ENCODE measurements at places on chromosomes 7 and 10.

- no peak for DNase-seq
Measured at GRCh38 chr10:70462349-70462984, 16.1 kb upstream of the PALD1 start.

DNA sequence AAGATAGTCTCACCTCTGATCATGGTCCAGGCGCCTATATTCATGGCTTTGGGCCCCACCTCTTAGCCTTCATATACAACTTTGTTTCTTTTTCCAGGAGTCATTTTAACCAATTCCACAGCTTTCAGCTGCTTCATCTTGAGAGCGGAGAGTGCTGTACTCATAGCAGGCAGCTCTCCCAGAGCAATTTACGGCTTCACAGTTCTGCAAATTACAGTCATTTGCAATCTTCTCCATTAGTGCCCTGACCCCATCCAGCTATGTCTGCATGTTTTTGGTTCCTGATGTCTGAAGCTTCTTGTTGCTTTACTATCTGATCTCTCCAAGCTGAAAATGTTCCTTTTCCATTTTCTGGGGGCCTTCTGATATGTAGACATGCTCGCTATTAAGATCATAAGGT, 18.0 kb upstream of the MEST start:
- DNase-seq = no peak

DNA sequence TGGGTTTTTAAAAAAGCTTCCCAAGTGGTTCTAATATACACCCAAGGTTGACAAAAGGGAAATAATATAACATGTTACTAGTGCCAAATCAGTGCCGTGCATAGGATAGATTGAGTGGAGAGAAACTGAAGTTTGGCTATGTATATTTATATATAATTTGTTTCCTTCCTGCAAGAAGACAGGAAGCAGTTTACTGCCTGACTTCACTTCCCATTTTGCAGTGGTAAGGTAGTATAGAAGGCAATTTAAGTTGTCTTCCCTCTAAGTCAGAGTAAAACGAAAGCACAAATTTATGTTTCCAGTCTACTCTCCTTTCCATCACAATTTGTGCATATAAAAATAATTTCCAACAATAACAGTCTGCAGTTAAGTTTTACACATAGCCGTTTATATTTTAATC, 3.4 kb upstream of the HYCC1 start:
- no peak for DNase-seq

DNA sequence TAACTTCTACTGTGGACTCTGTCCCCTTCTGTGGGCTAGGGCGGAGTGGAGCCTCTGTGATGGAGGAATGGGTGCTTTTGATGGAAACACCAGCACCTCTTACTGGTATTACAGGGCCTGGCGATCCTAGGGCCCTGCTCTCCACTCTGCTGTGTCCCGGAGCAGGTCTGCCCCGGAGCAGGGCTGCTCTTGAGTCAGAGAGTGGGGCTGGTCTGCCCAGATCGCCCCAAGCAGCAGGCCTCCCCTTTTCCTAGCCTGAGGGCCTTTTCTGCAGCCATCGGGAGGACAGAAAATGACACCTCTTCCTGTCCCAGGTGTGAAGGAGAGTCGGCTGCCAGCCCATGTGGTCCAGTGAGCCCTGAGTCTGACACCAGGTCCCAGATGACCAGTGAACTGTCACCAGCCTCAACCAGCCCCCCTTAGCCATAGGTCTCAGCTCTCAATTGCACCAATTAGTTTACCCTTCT, 1.4 kb downstream of the ZNF282 start:
- peak; percentile 16 for DNase-seq

GRCh38 chr7:96174812-96175211, 147.1 kb downstream of the SLC25A13 start:
- DNase-seq = no peak

DNA sequence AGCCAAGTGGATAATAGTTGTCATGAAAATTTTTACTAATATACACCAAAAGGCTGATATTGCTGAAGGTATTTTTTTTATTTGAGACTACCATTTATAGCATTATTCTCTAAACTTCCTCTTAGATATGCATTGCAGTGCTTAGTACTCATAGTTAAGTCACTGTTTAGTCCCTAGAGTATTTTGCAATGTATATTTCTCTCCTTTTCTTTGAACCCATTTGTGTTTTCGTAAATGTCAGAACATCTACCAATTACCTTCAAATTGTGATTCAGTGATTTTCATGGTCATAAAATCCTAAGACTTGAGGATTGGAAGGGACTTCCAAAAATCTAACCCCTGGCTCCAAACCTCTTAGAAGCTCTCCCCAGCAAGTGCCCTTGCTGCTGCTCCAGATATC, 21.5 kb upstream of the CYP26C1 start:
- no peak for DNase-seq

DNA sequence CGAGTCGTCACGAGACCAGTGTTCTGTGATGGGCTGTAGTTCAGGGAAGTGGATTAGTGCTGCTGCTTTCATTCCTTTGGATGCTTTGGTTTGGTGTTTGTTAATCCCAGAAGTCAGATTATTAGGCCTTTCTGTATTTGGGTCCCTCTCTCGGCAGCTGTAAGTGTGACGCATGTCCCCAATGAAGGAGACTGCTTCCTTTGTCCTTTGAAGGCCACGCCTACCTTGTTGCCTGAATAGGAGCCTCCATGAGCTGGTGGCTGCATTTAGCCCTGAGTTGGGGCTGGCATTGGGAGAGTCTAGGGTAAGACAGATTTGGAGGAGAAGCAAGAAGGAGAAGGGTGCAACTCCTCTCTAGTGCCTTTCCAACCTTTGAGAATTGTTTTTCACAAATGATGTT, 34.5 kb downstream of the DOCK1 start:
- DNase-seq = no peak

GRCh38 chr7:28627263-28627653, 214.9 kb downstream of the CREB5 start:
- no peak for DNase-seq

DNA sequence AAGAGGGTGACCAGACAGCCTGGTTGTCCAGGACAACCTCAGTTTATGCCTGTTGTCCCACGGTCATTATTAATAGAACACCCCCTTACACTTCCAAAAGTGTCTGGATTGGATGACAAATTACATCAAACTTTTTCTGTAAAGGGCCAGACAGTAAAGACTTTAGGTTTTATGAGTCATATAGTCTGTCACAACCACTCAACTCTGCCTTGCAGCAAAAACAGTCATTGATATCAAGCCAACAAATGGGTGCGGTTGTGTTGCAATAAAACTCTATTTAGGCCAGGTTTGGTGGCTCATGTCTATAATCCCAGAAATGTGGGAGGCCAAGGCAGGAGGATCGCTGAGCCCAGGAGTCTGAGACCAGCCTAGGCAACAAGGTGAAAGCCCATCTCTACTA, 66.7 kb upstream of the ATP6V0A4 start:
- no peak for DNase-seq

DNA sequence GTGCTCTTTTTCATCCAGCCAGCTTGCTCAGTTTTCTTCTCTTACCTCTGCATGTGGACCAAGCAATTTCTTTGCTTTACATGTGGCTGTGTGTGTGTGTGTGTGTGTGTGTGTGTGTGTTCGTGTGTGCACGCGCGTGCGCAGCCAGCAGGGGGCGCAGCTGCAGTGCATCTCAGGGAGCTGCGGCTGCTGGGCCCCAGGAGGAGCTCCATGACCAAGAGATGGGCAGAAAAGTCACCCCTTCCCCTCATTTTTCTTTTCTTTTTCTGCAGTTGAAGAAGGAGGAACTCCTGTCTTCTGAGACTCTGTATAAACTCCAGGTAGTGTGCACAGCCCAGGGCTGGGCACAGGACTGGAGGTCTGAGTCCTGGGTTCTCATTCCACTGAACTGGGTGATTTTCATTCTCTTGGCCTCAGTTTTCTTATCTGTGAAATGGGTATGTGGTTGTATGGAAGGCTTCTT, 41.8 kb downstream of the BLNK start:
- DNase-seq = peak; percentile 80

GRCh38 chr10:109939315-109939961, 16.1 kb upstream of the XPNPEP1 start:
- DNase-seq = no peak

DNA sequence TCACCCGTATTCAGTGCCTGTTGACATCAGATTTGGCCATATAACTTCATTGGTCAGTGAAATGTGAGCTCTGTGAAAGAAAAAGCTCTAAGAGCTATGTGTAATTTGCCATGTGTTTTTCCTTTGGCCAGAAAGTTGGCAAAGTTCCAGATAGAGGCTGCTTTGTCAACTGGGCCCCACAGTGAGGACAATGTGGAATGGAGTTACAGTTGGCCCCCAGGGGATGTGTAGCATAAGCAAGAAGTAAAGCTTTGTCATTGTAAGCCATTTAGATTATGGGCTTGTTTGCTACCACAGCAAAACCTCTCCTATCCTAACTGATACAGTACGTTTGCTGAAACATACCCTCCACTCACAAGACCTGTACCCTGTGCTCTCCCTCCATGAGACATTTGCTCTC, 119.1 kb upstream of the HABP2 start:
- no peak for DNase-seq

GRCh38 chr10:132850896-132851295, 64.9 kb upstream of the NKX6-2 start:
- no peak for DNase-seq

GRCh38 chr7:27410812-27411544, 168.4 kb downstream of the EVX1 start:
- no peak for DNase-seq

- no peak for DNase-seq
Measured at GRCh38 chr10:88386821-88387773, 196.0 kb downstream of the RNLS start.

GRCh38 chr10:11274452-11274851, 256.8 kb downstream of the CELF2 start:
- no peak for DNase-seq

GRCh38 chr7:145817687-145818086, 298.9 kb upstream of the CNTNAP2 start:
- no peak for DNase-seq

GRCh38 chr7:157272351-157273207, 64.2 kb upstream of the DNAJB6 start:
- no peak for DNase-seq

DNA sequence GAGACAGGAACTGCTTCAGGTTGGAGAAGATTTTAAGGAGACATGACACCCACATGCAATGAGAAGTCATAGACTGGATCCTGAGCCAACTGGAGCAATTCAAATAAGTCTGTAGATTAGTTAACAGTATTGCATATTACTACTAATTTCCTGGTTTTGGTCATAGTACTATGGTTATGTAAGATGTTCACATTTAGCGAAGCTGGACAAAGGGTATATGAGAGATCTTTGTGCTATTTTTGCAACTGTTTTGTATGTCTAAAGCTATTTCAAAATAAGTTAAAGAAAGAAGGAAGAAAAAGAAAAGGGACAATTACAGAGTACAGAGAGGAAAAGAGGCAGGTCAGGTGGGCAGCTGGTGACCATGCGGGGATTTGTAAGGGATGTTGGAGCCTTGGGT, 116.5 kb upstream of the SVIL start:
- DNase-seq = no peak

DNA sequence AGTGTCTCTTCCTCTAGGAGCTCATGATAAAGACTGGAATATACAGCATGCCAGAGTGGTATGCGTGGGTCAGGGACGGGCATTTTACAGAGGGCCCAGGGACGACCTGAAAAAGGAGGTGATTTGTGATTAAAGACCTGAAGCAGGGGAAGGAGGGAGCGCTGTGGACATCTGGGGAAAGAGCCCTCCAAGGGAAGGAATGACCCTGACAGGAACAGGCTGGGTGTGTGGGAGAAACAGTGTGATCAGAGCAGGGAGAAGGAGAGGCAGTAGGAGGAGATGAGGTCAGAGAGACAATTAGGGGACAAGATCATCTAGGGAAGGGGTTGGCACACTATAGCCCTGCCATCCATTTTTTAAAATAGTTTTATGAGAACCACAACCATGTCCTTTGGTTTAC, 3.4 kb upstream of the RASSF4 start:
- no peak for DNase-seq

- DNase-seq = no peak
Measured at GRCh38 chr10:116669080-116669479, 48.3 kb downstream of the PNLIPRP2 start.

GRCh38 chr7:3893151-3893788, 592.2 kb downstream of the SDK1 start:
- no peak for DNase-seq

GRCh38 chr7:22697876-22698606, 29.0 kb upstream of the IL6 start:
- DNase-seq = no peak

- DNase-seq = no peak
Measured at GRCh38 chr10:74024600-74024999, 26.7 kb downstream of the VCL start.

DNA sequence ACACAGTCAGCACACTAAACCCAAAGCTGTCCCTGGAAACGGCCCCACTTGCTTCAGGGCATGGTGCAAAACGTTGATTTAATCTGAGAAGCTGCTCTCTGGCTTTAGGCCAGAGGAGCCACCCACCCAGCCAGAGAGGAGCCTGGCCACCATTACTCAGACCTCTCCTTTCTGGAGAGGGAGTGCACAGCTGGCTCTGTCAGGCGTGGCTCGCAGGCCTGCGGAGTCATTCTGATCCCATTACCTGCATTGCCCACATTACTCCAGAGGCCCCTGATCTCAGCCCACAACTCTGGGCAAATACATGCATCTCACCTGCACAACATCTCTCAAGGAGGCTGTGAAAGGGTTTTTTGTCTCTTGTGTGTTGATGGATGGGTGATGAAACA, 370.0 kb upstream of the IGFBP3 start:
- DNase-seq = no peak

DNA sequence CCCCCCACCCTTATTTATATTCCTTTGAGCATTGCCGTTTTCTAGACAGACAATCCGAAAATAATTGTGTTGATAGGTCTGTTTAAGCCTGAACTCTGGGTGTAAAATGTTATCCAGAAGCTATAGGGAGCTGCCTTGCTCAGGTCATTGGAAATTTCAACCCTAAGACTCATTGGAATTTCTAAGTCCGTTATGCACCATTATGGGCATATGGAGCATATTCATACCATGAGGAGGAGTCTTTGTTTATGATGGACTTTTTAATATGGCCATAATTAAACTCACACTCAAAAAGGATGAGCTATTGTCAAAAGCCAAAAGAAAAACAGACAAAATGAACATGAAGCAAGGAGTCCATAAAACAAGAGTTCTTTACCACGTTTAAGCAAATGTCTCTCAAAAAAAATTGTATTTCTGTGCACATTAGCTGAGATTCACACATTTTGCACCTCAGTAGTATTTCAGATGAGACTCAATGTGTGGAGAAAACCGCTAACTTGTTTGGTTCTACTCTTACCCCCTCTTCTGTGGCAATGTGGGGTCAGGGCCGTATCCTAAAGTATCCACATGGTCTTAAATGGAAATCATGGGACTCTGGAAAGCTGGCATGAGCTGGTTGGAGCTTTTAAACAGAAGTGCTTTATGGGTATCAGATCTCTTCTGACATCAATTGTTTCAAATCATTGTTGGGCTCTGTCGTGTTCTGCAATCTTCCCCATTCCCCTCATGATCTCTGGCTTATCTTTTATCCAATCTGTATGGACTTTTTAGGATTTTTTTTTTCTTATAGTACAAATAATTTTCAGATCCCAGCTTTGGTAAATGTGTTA, 60.5 kb downstream of the PODXL start:
- no peak for DNase-seq
